ENCODE measurements at places on chromosomes 4 and X.

DNA sequence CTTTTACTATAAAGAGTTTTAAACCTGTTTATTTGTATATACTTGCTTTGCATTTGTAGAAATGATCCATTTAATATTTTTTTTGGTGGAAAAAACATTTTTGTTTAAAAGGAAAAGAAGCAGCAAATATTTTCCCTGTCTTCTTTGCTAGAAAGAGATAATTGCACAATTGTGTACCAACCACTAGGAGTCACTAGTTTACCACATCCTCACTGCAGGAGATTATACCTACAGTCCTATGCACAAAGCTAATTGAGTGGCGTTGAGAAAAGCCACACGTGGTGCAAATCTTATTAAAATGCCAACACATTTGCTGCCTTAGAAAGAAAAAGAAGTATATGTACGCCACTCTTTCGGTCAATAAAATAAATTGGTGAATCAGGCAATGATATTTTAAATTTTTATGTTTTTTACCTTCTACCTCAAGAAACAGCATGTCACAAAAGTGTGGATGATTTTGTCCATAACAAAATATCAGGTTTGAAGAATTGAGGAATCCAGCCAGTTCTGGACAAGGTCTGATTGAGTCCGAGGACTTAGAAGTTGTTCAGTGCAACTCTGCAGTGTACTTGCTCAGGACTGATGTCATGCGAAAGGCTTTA, 102.9 kb downstream of the GRXCR1 start:
- no peak for DNase-seq

- DNase-seq, result no peak
These were observed 252.0 kb upstream of the DIAPH2 start for GRCh38 chrX:96432647-96433046.

DNA sequence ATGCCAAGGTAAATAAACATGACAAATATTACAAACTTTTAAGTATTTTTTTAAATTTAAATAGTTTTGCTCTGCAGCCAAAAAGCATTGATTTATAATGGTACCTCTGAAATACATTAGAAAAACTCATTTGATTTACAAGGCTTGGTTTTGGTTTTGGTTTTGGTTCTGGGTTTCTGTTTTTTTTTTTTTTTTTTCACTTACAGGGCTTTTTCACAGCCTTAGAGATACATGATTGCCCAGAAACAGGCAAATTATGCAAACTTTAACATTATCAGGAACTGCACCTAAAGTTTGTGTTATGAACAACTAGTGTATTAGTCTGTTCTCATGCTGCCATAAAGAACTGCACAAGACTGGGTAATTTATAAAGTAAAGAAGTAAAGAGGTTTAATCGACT, 196.4 kb upstream of the DDX53 start:
- DNase-seq, result no peak

DNA sequence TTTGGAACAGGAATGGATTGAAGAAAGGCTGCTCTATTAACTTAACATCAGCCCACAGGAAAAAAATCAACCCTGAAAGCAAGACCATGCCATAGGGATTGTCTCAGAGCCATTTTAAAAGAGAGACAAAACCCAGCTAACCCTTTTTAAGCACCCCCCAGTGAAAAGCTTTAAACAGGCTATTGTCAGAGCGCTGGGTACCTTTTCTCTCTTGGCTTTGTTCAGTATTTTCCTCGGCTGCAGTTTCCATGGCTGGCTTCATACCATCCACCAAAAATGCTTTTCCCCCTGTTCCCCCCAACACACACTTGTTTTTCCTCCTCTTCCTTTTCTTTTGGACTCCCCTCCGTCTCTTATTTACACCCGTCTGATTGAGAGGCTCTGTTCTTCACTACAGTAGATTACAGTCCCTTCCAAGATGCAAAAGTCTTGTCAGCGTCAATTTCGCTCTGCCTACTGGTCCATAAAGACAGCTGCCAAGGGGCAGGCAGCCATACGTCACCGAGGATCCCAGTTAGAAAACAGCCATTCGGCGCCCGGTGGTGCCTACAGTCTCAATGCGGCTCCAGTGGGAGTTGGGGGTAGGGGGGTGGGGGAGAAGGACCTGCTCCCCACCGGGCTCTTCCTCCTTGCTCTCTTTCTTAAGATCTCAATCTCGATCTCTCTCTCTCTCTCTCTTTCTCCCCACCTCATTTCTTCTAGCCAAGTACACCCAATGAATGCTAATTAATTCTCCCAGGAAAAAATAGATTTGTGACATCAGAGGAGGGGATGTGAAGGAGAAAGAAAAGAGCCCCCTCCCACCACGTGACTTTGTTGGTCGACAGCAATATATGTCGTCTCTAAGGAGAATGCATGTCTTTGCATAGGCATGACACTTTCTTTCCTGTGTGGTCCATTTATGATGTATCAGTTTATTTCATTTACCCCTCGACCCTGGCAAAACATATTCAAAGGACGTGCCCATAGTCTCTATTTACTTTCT, at the start of gene GPM6B:
TSS of gene GPM6B (minus strand) at position 451 of the 985 bp plus-strand sequence. CDS start at position 262, 189 bp downstream.
- no peak for DNase-seq

GRCh38 chr4:112552668-112553067, 36.7 kb upstream of the NEUROG2 start:
- no peak for DNase-seq

GRCh38 chr4:74893171-74893570, 39.7 kb upstream of the PARM1 start:
- no peak for DNase-seq

DNA sequence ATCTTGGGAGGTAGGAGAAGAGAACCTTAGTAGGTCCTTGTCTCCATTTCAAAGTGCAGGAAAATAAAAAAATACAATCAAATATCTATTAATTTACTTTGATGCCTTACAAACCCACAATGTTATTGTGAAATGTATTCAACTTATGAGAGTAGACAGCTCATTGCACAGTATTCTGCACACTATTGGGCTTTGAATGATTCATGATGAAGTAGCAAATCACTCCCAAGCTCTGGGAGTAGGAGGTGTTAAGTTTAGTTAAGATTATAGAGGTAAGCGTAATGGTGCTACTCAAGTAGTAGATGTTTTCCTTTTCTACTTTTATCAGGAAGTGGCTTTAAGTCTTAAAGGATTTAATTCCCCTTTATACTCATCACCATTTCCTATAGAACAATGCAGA, 32.8 kb upstream of the TMPRSS11A start:
- DNase-seq, result no peak

DNA sequence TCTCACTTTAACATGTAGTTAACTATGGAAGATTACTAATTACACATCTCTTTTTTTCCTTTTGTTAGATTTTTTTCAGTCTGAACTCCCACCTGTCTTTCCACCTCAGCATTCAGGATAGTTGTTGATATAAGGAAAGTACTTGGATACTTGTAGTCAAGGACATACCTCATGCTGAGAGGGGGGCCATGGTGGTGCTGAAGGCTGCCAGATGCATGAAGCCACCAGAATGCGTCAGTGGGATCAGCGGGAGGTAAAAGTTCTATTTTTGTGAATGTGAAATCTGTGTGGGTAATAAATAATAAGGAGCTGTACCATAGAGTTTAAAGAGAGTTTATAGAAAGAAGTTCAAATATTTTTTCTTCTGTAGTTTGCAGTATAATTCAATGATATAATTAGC, 13.1 kb upstream of the NDST4 start:
- DNase-seq, result no peak

- no peak for DNase-seq
These were observed 6.6 kb upstream of the HPGDS start for GRCh38 chr4:94349193-94349592.

- no peak for DNase-seq
These were observed 6.6 kb upstream of the MAGEB17 start for GRCh38 chrX:16160729-16161128.

GRCh38 chr4:73075832-73076231, 6.3 kb upstream of the COX18 start:
- no peak for DNase-seq

- no peak for DNase-seq
These were observed 4.0 kb downstream of the LRPAP1 start for GRCh38 chr4:3527914-3528876.

DNA sequence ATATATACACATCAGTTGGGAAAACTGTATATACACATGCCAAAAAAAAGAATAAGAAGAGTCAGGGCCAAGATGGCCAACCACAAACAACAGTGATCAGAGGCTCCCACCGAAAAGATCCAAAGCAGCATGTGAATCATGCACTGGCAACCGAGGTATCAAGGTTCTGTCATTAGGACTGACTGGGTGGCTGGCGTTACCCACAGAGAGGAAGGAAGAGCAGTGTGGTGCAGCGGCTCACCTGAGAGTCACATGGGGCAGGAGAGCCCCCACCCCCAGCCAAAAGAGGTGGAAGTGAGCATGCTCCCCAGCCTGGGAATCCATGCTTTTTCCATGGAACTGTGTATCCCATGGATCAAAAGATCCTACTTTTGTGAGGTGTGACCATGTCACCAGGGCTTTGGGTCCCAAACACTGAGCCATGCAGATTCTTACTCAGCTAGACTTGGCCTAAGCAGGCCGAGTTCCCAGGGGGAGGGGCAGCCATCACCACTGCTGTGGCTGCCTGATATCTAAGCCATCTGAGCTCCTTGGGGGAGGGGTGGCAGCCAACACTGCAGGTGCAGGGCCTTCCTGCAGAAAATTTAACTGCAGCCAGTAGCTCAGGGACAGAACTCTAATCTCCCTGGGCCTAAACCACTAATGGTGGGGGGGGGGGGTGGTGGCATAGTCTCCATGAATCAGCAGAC, 52.8 kb downstream of the P2RY10 start:
- DNase-seq, result no peak

DNA sequence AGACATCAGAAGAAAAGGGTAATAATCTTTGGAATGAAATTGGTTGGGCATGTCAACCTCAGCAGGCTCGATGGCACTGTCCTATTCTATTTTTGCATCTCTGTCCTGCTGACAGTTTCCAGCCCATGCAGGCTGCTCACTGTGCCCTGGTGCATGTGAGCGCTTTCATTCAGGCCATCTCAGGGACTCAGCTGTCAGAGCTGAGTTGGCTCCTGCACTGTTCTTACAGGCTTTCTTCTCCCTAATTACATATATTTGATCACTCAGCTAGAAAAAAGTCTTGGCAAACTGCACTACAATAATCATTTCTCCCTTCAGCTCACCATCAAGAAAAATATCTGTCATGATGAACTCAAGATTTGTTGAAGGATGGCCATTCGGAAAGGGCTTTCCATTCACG, 84.7 kb downstream of the RASL11B start:
- no peak for DNase-seq

DNA sequence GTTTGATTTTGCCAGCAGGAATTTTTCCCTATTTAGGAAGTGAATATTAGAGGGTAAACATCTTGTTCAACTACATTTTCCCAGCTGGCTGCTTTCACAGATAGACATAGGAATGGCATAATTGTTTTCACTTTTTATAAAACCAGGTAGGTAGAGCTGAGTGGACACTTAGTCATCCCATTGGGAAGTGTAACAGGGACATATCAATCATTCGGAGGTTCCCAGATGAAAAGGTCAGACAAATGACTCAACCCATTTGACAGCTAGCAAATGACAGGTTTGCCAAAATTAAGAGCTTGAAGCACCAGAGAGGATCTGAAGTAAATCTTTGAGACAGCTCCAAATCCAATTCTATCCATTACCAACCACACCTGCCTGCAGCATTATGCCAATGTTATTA, 205.3 kb downstream of the SLC39A8 start:
- no peak for DNase-seq

GRCh38 chr4:108129196-108129595, 39.5 kb downstream of the LEF1 start:
- DNase-seq, result no peak

DNA sequence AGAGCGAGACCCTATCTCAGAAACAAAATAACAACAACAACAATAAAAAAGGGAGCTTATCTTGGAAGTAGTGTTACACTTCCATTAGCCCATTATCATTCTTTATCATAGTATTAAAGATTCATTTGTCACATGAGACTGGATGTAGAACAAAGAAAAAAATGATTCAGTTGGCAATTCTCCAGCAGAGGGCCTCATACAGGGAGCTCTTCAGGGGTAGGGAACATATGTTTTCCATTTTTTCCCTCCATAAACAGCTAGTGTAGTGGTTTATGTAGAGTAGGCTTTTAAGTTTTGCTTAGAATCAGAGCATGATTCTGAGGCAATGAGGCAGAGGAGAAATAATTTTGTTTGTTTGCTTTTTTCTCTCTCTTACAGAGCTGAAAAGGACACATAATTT, 5.8 kb downstream of the CPE start:
- no peak for DNase-seq
